ENCODE measurements at places on chromosomes 4 and X.
A peak's percentile ranks its signal among the peaks of the same experiment; 100 is the strongest.

DNA sequence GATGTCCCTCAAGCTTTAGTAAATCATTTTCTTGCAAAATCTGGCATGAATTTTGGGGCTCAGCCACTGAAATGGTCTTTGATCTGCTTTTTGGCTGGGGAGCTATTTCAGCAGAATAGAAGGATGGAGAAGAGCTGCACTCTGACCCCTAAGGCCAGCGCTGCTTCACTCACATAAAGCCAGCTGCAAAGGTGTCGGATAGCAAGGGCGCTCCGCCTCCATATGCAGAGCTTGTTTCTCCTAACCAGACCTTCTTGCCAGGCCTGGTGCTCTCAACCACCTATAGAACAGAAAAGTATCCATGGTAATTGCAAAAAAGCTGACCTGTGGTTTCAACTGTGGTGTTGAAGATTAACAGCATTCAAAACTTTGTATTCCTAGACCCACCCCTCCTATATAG is 24.1 kb upstream of the COQ2 start:
- DNase-seq: no peak

GRCh38 chrX:68183612-68184214 is 249.6 kb downstream of the OPHN1 start:
- no peak for DNase-seq

- DNase-seq: no peak
Observed at GRCh38 chr4:122758033-122758432, 25.5 kb downstream of the BBS12 start.

GRCh38 chrX:154542723-154543424 is 3.8 kb downstream of the G6PD start:
- peak; percentile 49 for DNase-seq

DNA sequence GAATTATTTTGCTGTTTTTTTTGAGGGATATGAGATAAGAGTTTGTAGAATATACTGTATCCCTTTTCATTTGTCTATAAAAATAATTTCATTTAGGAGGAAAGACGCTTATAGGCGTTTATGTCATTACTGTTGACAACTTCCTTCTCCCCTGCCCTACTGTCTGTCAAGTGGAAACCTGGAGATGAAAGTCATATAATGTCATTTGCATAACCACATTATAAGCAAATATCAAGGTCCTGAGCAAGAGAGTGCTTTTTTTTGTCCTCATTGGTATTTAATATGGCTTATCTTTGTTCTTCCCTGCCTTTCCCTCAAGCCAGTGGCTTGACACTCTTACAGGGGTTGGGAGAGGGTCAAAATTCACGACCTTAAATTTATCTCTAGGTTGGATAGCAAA is 55.8 kb downstream of the LRP2BP start:
- no peak for DNase-seq

DNA sequence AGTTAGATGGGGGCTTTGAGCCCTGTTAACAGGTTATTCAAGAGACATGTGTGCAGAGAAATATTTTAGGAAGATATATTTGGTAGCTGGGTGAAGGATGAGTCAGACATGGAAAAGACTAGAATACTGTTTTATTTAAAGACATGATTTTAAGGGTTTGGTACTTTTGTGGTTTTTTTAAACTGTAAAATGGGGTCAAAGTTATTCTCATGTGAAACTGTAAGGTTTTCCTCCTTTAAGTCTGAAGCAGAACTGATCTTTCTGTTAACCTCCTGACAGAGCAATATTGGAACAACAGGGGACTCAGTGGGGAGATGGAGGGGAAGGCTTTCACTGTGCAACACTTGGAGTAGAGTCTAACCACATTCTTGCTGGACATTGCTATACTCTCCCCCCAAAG is 112.4 kb upstream of the LSM6 start:
- no peak for DNase-seq

- no peak for DNase-seq
Observed at GRCh38 chr4:61079976-61080375, 120.2 kb upstream of the ADGRL3 start.

DNA sequence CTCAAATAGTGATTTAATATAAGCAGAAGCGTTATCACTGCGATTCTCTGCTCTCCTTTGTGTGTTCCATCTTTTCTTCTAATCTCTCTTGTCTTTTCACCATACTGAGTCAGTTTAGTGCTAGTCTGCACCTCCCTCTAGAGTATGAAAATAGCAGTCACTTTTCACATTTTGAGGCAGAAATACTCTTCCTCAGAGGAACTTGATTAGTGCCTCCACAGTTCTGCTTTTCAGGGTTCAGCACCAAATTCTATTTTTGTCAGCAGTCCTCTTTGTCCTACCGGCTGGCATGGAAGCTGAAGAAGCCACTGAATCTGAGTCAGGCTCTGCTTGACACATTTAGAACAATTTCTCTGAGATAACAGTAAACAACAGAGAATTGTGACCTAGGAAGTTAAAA is 49.7 kb upstream of the ANKRD17 start:
- DNase-seq: no peak

GRCh38 chr4:55996646-55997045 is 47.9 kb downstream of the CEP135 start:
- DNase-seq: no peak

GRCh38 chrX:19624739-19625138 is 109.4 kb upstream of the MAP3K15 start:
- no peak for DNase-seq

DNA sequence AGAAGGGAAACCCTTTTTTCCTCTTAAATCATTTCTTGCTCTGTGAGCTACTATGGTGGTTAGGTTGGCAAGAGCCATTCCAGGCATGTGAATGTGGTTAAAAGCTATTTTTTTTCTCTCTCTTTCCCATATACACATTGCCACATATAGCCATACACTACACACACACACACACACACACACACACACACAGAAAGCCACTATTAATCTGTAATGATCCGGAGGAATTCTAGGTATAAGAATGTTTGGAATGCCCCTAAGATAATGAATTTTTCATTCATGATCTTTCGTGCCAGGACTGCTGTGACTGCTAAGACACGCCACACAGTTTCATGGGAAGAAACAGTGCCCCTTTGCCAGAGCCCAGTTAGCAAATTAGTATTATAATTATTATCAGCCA is 21.8 kb upstream of the TLL1 start:
- no peak for DNase-seq

DNA sequence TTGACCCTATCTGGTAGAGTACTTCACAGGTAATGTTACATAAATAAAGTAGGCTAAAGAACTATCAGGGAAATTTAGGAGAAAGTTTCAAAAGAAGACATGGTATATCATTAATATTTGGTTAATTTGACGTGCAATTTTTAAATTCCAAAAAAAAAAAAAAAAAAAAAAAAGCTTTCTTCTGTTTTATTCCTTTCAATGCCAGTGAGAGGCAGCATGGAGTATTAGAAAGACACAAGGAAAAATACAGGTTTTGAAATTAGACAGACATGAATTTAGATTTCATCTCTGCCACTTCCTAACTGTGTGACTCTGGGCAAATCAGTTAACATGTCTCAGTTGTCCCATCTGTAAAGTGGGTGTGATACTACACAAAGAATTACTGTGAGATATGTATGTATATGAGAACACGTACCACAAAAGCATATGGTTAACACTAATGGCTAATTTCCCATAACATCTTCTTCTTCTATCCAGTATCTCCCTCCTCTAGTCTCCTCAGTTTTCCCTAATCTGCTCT is 132.5 kb downstream of the GPC3 start:
- no peak for DNase-seq

GRCh38 chr4:163484906-163485305 is 9.6 kb upstream of the TMA16 start:
- DNase-seq: peak; percentile 4

GRCh38 chr4:184641022-184641421 is 8.2 kb downstream of the CASP3 start:
- no peak for DNase-seq

DNA sequence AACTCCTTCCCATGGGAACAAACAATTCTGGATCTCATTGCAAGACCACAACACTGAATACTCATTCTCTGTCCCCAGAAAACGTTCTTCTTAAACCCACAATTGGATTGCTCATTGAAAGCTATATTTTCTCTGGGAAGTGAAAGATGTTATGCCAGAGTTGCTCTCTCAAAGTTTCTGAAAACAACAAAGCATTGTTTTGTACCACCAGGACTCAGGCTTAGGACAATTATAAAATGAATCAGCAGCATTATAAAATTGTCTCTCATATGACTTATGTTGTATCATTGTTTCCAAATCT is 26.5 kb downstream of the TFDP3 start:
- no peak for DNase-seq

DNA sequence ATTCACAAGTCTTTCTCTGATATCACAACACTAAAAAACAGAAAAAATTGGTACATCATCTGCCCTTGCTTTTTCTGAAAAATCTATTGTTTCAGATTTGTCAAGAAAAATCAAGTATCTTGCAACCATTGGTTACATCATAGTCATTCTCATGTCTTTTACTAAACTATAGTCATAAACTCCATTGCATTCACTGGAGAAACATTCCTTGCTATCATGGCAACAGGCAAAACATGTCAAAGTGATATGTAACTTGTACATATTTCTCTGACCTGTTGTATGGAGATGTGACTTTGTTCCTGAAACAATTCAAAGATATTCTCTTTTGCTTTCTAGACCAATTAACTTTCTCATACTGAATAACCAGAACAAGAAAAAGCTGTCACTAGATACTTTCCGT is 121.9 kb upstream of the ANK2 start:
- no peak for DNase-seq

DNA sequence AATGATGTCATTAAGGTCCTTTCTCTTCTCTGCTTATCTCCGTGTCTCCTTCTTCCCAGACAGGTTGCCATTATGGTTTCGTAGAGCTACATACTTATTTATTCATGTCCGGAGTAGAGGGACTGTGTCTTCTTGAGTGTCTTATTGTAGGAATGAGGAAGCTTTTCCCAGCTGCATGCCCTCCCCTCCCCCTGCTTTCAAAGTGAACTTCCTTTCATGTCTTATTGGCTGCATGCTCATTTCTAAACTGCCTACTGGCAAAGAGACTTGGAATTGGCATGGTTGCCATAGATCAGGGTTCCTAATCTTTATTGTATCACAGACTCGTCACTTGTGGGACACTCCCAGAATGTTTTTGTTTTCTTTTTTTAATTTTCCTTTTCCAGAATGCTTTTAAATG is 15.4 kb downstream of the VAMP7 start:
- no peak for DNase-seq

DNA sequence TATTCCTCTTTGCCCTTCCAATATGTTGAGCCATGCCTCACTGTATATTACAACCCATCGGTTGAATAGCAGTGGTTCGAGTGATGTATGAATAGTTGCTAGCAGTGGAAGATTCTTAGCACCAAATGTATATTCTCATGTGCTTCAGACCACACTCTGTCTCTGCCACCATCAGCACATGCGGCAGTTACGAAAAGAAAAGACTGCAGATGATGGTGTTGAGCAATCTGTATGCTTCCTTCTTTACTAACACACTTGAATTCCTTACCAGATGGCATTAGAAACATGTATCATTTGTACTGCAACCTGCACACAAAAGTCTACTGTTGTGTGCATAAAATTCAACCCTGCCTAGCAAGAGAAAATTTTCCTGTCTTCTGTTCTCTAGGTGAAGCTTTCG is 214.6 kb downstream of the ENOX2 start:
- no peak for DNase-seq

- DNase-seq: no peak
Observed at GRCh38 chr4:57344296-57344695, 234.1 kb upstream of the IGFBP7 start.

Measured in NK-92 treated with Interleukin-12 subunit alpha and Interleukin-12 subunit beta, amount 100 ng/mL, for 24 hours (cell line).